Activated CD4-positive, alpha-beta T cell treated with anti-CD3 and anti-CD28 coated beads, Interleukin-2, amount 10 ng/mL, durations not matched to agents 7 days and 5 days (primary cell): ENCODE measurements at places on chromosomes 5 and 9. TPM values are rescaled to one million over a fixed set of nuclear protein-coding genes. Genes with fewer than 3 reads are reported as not detected.
A peak's percentile ranks its signal among the peaks of the same experiment; 100 is the strongest.

GRCh38 chr5:68710514-68710913, 383.3 kb upstream of the SLC30A5 start:
- no peak for DNase-seq
- H3K4me3 ChIP-seq = no peak overlapping the region
- peaks cover 2% of the 10 kb centered on the region for H3K27me3 ChIP-seq
- H3K4me1 ChIP-seq = peaks cover 32% of the 10 kb centered on the region
- H3K36me3 ChIP-seq = peaks cover 8% of the 10 kb centered on the region

FCN2 gene
- total RNA-seq = not detected

GRCh38 chr9:30075022-30075421, 2309.4 kb upstream of the ACO1 start:
- H3K36me3 ChIP-seq = no peaks in the 10 kb centered on the region
- DNase-seq = no peak
- H3K4me3 ChIP-seq = no peak overlapping the region
- H3K27me3 ChIP-seq = no peaks in the 10 kb centered on the region
- H3K4me1 ChIP-seq = peaks cover 12% of the 10 kb centered on the region

DNA sequence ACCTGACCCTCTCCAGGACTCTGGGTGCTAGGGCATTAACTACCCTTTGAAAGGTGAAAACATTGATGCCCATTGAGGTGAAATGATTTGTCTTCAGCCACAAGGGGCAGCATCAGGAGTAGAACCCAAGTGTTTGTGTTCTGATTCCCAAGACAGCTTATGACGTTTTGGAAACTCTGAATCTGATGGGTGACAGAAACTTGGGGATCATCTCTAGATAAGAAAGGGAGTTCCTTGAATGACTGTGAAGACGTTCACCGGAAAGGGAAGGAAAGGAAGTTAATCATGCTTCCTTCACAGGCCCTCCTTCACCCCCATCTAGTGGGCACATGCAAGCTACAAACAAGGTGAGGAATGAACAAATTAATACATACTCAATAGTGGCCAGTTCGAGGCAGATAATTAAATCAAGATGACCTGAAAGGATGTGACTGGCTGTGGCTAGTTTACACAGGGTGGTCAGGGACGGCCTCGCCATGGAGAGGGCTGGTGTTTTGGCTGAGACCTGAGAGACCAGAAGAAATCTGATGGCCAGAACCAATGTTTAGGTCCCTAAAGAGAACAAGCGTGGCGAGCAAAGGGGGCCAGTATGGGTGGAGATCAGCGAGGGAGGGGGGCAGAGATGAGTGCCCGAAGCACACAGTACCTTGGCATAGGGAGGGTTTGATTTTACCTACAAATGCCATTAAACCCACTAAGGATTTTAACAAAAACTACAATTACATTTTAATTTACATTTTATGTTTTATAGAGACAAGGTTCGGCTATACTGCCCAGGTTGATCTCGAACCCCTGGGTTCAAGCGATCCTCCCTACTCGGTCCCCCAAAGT, 937 bp upstream of the SLC26A2 start:
- H3K27ac ChIP-seq = peak overlapping the region; percentile 96
- peak; percentile 49 for DNase-seq
- H3K36me3 ChIP-seq = peaks cover 5% of the 10 kb centered on the region
- H3K27me3 ChIP-seq = no peaks in the 10 kb centered on the region

PROB1 gene
- 3.4 TPM for total RNA-seq

GRCh38 chr5:38846379-38847011, 683 bp downstream of the OSMR start:
- peaks cover 2% of the 10 kb centered on the region for H3K36me3 ChIP-seq
- H3K27me3 ChIP-seq = peaks cover 63% of the 10 kb centered on the region
- peaks cover 8% of the 10 kb centered on the region for H3K4me1 ChIP-seq

GPR151 gene
- not detected for total RNA-seq

GRCh38 chr5:113052041-113052795, 75.6 kb downstream of the DCP2 start:
- H3K36me3 ChIP-seq = no peaks in the 10 kb centered on the region
- peaks cover 14% of the 10 kb centered on the region for H3K4me1 ChIP-seq
- H3K27ac ChIP-seq = peak overlapping the region; percentile 75
- DNase-seq = no peak
- H3K27me3 ChIP-seq = no peaks in the 10 kb centered on the region
- no peak overlapping the region for H3K4me3 ChIP-seq

- peak overlapping the region; percentile 86 for H3K4me3 ChIP-seq
- peaks cover 6% of the 10 kb centered on the region for H3K36me3 ChIP-seq
- peak overlapping the region; percentile 94 for H3K27ac ChIP-seq
Measured at GRCh38 chr9:128371630-128372117, 500 bp downstream of the URM1 start.

SHOC1 gene
- total RNA-seq = not detected

GRCh38 chr5:120614531-120615180, 150.6 kb downstream of the PRR16 start:
- no peaks in the 10 kb centered on the region for H3K27me3 ChIP-seq
- no peak for DNase-seq
- H3K4me3 ChIP-seq = no peak overlapping the region
- H3K4me1 ChIP-seq = no peaks in the 10 kb centered on the region
